ENCODE measurements at places on chromosomes 16 and 17.

- H3K4me1 ChIP-seq: no peaks in the 10 kb centered on the region
- H3K4me3 ChIP-seq: no peak within 1 kb of the TSS
- no peaks in the 10 kb centered on the region for H3K27me3 ChIP-seq
- H3K36me3 ChIP-seq: no peaks in the 10 kb centered on the region
- DNase-seq: no peak
These were observed at the start of gene KRTAP29-1 for GRCh38 chr17:41301916-41302901. Gene KRTAP29-1 (minus strand): TSS chr17:41302851. CDS start chr17:41302851, 0 bp downstream.

- H3K27ac ChIP-seq: no peak overlapping the region
- H3K4me3 ChIP-seq: no peak overlapping the region
- H3K36me3 ChIP-seq: peaks cover 36% of the 10 kb centered on the region
- no peak for DNase-seq
- H3K27me3 ChIP-seq: no peaks in the 10 kb centered on the region
These were observed 68.5 kb upstream of the PLCG2 start for GRCh38 chr16:81710596-81710995.

GRCh38 chr17:31269578-31269983, 27.5 kb downstream of the OMG start:
- peaks cover 14% of the 10 kb centered on the region for H3K36me3 ChIP-seq
- H3K27me3 ChIP-seq: no peaks in the 10 kb centered on the region
- peak overlapping the region; percentile 51 for H3K27ac ChIP-seq
- peak; percentile 32 for DNase-seq
- H3K4me1 ChIP-seq: peaks cover 16% of the 10 kb centered on the region
- no peak overlapping the region for H3K4me3 ChIP-seq

DNA sequence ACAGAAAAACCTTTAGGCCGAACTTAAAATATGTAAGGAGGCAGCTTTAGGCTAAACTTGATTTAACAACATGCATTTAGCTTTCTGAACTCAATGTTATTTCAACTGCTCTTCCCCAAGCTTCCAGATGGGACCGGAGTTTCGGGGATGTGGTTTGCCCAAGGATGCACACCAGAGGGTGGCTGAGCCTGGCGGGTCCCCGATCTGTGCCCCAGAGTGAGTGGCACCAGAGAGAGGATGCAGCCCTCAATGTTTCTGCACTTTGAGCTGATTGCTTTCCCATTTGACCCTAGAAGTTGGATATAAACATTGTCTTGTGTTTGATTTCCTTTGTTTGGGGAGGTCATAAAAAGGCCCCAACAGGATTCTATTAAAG, 348.0 kb upstream of the TNRC6C start:
- DNase-seq: no peak
- H3K36me3 ChIP-seq: no peaks in the 10 kb centered on the region
- H3K27ac ChIP-seq: peak overlapping the region; percentile 62
- no peaks in the 10 kb centered on the region for H3K27me3 ChIP-seq

DNA sequence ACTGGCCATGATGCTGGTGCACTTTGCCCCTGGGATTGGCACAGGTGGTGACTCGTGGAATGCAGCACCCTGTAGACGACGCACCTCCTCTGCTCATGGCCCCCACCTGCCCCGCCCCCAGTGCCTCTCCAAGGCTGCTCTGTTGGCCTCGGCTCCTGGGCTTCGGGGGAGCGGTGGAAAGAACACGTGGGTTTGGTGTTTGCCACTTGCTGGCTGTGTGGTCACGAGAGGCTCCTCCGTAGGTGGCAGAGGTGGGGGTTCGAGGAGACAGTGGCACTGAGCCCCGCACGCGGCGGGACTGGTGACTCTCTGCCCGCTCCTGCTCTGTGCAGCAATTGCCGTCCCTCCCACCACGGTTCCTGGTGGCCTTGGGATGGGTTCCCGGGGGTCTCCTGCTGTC, 82.8 kb upstream of the ZNF750 start:
- no peak for DNase-seq
- H3K36me3 ChIP-seq: peaks cover 79% of the 10 kb centered on the region
- H3K27me3 ChIP-seq: no peaks in the 10 kb centered on the region
- H3K27ac ChIP-seq: no peak overlapping the region
- no peaks in the 10 kb centered on the region for H3K4me1 ChIP-seq

- no peak for DNase-seq
- no peaks in the 10 kb centered on the region for H3K36me3 ChIP-seq
- H3K4me1 ChIP-seq: peaks cover 15% of the 10 kb centered on the region
- no peak overlapping the region for H3K4me3 ChIP-seq
- H3K27ac ChIP-seq: no peak overlapping the region
These were observed 50.9 kb downstream of the LDHD start for GRCh38 chr16:75065521-75066149.

- H3K4me1 ChIP-seq: no peaks in the 10 kb centered on the region
- no peaks in the 10 kb centered on the region for H3K27me3 ChIP-seq
- H3K4me3 ChIP-seq: no peak overlapping the region
- DNase-seq: peak; percentile 56
- H3K27ac ChIP-seq: no peak overlapping the region
These were observed 87.9 kb downstream of the C16orf78 start for GRCh38 chr16:49461517-49461951.

- H3K4me3 ChIP-seq: no peak overlapping the region
- H3K27ac ChIP-seq: no peak overlapping the region
- no peaks in the 10 kb centered on the region for H3K27me3 ChIP-seq
These were observed 97.3 kb downstream of the SALL1 start for GRCh38 chr16:51053775-51054174.

DNA sequence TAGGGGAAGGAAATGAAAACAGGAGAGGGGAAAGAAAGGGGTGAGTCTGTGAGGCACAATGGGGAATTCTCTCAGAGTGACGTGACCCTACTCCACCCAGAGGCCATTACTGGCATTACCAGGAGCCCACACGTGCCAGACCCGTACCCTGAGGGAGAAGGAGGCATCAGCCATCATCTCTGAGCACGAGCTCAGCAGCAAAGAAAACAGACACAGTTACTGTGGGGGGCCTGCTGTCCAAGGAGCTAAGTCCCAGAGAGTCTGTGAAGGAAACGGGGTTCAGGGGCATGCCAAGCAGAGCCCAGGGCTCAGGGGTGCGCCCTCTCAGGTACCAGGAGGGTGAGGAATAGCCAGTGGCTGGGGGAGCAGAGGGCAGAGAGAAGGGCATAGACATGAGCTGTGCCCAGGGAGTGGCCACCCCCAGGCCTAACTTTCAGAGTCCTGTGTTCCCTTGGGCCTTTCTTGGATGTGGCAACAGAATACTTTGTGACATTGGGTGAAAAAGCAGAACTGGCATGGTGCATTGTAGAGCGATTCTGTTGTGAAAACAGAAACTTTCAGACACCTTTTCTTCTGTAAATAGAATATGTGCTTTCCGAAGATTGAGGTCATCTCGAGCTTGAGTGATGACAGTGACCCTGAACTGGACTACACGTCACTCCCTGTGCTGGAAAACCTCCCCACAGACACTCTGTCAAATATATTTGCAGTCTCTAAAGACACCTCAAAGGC, 11.3 kb downstream of the TAF1C start:
- H3K27ac ChIP-seq: peak overlapping the region; percentile 77
- DNase-seq: peak; percentile 49
- peaks cover 35% of the 10 kb centered on the region for H3K4me1 ChIP-seq
- H3K4me3 ChIP-seq: no peak overlapping the region
- H3K27me3 ChIP-seq: no peaks in the 10 kb centered on the region
- H3K36me3 ChIP-seq: peaks cover 16% of the 10 kb centered on the region

- H3K27ac ChIP-seq: no peak overlapping the region
- peaks cover 10% of the 10 kb centered on the region for H3K4me1 ChIP-seq
- no peaks in the 10 kb centered on the region for H3K36me3 ChIP-seq
- no peaks in the 10 kb centered on the region for H3K27me3 ChIP-seq
These were observed 25.0 kb downstream of the USP10 start for GRCh38 chr16:84724606-84725309.

- H3K4me1 ChIP-seq: peaks cover 6% of the 10 kb centered on the region
- H3K36me3 ChIP-seq: no peaks in the 10 kb centered on the region
These were observed 77.8 kb downstream of the VMP1 start for GRCh38 chr17:59785091-59785799.

DNA sequence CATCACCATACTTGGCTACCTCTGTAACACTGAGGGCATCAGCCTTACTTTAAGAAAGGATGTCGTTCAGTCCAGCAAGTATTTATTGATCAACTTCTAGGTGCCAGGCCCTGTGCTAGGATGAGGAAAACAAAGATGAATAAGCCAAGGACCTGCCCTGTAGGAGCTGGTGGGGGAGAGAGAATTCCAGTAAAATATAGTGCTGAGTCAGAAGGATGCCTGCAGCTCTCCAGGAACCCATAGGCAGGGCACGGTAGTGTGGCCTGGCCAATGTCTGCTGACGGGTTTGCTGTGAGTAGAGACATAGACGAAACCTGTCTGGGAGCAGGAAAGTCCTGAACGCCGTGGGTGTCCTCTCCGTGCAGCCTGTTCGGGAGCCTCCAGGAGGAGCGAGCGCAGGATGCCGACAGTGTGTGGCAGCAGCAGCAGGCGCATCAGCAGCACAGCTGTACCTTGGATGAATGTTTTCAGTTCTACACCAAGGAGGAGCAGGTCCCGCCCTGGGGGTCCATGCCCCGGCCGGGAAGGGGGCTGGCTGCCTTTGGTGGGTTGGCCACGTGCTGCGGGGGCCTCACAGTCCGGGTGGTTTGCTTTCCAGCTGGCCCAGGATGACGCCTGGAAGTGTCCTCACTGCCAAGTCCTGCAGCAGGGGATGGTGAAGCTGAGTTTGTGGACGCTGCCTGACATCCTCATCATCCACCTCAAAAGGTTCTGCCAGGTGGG, 55.6 kb downstream of the USP43 start:
- no peaks in the 10 kb centered on the region for H3K4me1 ChIP-seq
- H3K4me3 ChIP-seq: no peak overlapping the region
- DNase-seq: no peak

- H3K4me1 ChIP-seq: no peaks in the 10 kb centered on the region
- H3K27me3 ChIP-seq: no peaks in the 10 kb centered on the region
- H3K4me3 ChIP-seq: no peak overlapping the region
- H3K27ac ChIP-seq: no peak overlapping the region
These were observed 100.7 kb upstream of the ZNF469 start for GRCh38 chr16:88281858-88282563.

DNA sequence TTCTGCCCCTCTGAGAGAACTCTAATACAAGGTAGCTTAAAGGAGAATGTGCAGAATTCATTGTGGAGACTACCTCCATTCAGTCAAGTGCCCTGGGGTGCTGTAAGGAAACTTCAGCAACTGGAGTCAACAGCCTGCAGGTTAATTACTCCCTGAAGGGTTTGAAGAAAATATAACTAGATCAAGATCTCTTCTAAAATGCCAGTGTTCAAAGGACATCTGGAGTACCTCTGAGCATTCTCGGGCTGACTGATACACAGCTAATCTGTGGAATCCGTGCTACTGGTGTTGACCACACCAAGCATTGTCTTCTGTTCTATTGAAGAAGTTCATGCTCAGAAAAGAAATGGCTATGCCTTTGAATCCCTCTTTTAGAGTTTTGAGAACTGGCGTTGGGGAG, 11.5 kb upstream of the ATXN1L start:
- no peaks in the 10 kb centered on the region for H3K4me1 ChIP-seq
- no peak overlapping the region for H3K27ac ChIP-seq
- H3K36me3 ChIP-seq: no peaks in the 10 kb centered on the region
- no peak overlapping the region for H3K4me3 ChIP-seq
- H3K27me3 ChIP-seq: no peaks in the 10 kb centered on the region

DNA sequence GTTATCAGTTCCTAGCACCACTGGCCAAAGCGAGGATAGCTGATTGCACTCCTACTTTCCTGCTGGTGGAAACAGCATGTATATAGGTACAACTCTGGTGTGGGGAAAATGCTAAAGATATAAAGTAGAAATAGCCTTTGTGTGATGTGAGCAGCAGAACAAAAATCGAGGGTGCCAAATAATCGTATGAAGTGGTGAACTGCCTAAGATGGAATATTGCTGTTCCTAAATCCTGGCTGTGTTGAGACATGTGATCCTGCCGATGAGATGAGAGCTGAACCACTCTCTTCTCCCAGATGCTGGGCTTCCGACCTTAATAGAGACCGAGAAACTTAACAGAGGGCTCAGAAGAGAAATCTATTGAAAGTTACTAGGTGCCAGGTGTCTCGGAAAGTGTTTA, 117.8 kb downstream of the WWOX start:
- no peak for DNase-seq
- no peak overlapping the region for H3K4me3 ChIP-seq

- H3K4me3 ChIP-seq: no peak overlapping the region
- H3K4me1 ChIP-seq: no peaks in the 10 kb centered on the region
- no peak for DNase-seq
- H3K36me3 ChIP-seq: no peaks in the 10 kb centered on the region
- H3K27ac ChIP-seq: no peak overlapping the region
- no peaks in the 10 kb centered on the region for H3K27me3 ChIP-seq
These were observed 17.7 kb downstream of the PLCG2 start for GRCh38 chr16:81796583-81797346.

- H3K4me3 ChIP-seq: no peak overlapping the region
- H3K27ac ChIP-seq: no peak overlapping the region
- no peaks in the 10 kb centered on the region for H3K36me3 ChIP-seq
These were observed 58.3 kb upstream of the AKTIP start for GRCh38 chr16:53561101-53561888.

- H3K27ac ChIP-seq: no peak overlapping the region
- H3K4me1 ChIP-seq: peaks cover 59% of the 10 kb centered on the region
- no peaks in the 10 kb centered on the region for H3K36me3 ChIP-seq
- H3K4me3 ChIP-seq: peak overlapping the region; percentile 56
- no peak for DNase-seq
- peaks cover 90% of the 10 kb centered on the region for H3K27me3 ChIP-seq
These were observed 1.2 kb downstream of the HS3ST3B1 start for GRCh38 chr17:14302091-14302430.
